NCI-H1694 treated with DMSO at 0.1 percent for 48 hours (cell line): ENCODE measurements at places on chromosomes 1 and 21.
A peak's percentile ranks its signal among the peaks of the same experiment; 100 is the strongest.

- DNase-seq, result no peak
Measured at GRCh38 chr1:198699167-198700015, 60.6 kb downstream of the PTPRC start.

DNA sequence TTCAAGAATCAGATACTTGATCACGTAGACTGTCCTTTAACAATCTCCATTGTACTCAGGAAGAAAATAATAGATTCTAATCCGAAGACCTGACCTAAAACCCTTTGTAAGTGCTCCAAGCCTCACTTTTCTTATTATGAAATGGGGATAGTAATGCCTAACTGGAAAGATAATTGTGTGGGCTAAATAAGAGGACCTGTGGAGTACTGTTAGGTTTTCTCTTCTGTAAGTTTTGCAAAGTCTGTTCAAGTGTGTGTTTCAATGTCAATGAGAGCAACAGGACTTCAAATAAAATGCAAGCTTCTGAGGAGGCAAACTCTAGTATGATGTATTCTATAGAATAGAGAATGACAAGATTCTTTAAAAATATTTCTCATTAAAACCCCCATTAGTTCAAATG is 348.6 kb downstream of the USP25 start:
- no peak for DNase-seq

DNA sequence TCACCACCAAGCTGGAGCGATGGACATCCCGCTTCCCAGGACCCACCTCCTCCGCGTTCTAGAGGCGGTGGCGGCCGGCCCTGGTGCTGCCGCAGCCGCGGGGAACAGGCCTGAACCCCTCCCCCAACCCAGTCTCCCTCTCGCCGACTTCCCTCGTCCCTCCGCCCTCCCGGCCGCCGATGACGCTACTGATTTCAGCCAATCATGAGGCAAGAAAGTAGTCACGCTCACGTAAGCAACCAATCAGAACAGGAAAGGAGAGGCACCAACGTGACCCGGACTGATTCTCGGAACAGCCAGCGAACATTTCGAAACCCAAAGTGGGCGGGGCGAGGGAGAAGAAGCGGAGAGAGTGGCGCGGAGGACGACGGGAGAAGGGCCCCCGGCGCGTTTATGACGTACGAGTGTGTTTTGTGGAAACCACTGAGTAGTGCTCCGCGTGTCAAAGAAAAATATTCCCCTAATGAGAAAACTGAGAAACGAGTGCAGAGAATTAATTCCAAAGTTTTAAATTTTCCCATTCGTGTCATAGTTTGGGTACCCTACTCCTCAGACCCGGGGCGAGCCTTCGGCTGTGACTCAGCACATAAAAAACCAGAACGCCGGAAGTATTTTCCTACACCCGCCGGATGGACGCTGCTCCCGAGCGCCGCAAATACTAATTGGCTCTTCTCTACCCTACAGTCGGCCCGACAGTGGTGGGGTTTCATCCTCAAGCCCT is at the start of gene NRDC:
Gene NRDC (minus strand): TSS at position 112 of the 721 bp plus-strand sequence. CDS start 112 bp downstream, outside the sequence.
- DNase-seq, result peak; percentile 99

GRCh38 chr1:210531475-210532222 is 202.9 kb downstream of the HHAT start:
- DNase-seq, result no peak
